ENCODE measurements at places on chromosomes 11 and 22. TPM values are rescaled to one million over a fixed set of nuclear protein-coding genes. Genes with fewer than 3 reads are reported as not detected.

DNA sequence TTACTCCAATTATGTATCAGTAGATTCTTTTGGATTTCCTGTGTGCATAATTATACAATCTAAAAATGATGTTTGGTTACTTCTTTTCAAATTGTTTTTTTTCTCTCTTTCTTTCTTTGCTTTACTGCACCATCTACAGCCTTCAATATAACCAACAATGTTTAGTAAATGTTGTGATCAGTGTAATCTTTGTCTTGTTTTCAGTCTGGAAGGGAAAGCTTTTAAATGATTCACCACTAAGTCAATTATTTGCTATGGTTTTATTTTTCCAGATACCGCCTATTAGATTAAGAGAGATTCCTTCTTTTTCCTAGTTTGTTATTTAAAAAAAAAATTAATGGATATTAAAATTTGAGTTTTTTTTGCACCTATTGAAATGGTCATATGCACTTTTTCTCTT is 29.8 kb upstream of the ABTB2 start:
- no peak for DNase-seq

DNA sequence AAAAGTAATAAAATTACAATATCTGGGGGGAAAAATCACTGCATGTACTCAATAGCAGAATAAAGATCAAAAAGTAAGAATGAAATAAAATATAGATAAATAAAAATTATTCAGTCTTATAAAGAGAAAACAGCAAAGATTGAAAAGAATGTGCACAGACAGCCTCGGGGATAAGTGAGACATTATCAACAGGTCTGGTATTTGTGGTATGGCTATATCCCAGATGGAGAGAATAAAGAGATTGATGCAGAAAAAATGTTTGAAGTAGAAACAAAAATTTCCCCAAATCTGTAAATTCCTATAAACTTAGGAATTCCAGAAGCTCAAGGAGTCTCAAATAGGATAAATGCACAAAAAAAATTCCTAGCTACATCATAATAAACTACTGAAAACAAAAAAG is 74.5 kb upstream of the LUZP2 start:
- DNase-seq: no peak

GRCh38 chr11:102620179-102620578 is 5.0 kb downstream of the MMP20 start:
- DNase-seq: no peak

GRCh38 chr11:70647188-70648166 is 249.1 kb downstream of the CTTN start:
- no peak for DNase-seq

GRCh38 chr11:120756931-120757330 is 245.4 kb downstream of the GRIK4 start:
- no peak for DNase-seq

Gene MS4A8
- total RNA-seq: not detected

Gene APLNR
- total RNA-seq: not detected

GRCh38 chr11:85040166-85040565 is 587.0 kb downstream of the DLG2 start:
- DNase-seq: no peak
